Fibroblast of lung (primary cell): ENCODE measurements at places on chromosomes 11 and 22.

DNA sequence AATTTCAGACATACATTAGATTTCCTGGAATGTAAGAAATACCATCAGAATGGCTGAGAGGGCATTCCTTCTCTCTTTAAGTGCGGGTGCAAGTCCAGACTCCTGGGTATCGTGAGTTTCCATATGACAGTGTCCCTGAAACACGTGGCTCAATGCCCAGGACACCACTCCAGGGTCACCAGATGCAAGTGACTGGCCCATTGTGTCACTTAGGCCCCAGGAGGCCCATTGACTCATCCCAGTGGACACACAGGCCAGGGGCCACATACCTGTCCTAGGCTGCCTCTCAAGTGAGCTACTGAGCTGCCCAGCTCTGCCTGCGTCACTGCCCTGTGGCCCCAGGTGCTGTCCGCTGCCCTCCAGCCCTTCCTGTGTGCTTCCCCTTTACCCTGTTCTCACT is 18.5 kb downstream of the FBLN1 start:
- DNase-seq: no peak

DNA sequence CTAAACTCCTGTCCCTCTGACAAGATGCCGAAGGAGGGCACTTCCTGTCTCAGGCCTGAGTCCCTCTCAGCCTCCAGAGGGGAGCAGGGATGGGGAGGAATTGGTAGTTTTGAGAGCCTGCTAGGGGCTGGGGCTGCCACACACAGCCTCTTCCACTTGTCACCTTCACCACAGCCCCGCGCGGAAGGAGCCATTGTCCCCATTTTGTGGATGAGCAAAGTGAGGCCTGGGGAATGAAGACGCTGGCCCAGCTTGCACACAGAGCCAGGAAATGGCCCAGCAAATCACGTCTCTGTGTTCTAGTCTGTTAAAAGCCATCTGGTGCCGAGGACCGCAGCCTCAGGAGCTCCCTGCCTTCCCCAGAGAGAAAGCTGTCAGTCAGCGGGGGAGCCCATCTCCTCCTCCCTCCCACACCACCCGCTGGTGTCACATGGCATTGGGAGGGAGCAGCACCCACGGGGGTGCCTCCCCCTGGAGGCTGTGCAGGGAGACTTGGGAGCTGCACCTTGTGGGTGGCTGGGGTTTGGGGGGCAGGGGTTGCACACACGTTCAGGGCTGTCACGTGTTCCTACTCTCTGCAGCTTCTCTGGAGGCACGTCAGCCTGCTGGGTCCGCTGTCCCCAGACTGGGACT is 34.6 kb downstream of the RASD2 start:
- no peak for DNase-seq

DNA sequence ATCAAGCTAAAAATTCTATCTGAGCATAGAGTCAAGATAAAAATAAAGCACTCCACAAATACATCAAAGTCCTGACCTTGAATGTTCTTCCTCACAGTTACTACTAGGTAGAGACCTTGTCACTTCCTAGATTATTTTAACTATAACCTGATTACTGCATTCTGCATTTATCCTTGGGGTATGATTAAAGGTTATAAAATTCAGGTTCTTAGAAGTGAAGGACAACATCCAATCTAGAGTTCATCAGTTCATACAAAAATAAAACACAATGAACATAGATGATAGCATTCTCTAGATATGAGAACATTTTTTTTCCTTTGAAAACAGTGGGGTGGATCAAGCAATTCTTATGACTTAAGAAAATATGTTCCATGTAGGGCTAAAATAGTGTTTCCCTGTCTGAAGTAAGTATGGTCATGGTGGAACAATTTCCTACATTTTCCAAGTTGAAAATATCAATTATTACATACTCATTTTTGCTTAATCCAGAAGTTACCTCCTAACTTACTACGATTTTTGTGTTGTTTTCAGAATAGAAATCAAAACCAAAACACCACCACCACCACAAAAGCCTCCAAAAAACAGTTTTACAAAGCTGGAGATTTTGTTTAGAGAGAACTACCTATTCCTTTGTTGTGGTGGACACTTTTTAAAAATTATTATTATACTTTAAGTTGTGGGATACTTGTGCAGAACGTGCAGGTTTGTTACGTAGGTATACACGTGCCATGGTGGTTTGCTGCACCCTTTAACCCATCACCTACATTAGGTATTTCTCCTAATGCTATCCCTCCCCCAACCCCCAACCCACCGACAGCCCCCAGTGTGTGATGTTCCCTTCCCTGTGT is 112.0 kb upstream of the DDI1 start:
- peak; percentile 55 for DNase-seq

- peak; percentile 65 for DNase-seq
These were observed 20.3 kb downstream of the CLPB start for GRCh38 chr11:72413914-72414628.

DNA sequence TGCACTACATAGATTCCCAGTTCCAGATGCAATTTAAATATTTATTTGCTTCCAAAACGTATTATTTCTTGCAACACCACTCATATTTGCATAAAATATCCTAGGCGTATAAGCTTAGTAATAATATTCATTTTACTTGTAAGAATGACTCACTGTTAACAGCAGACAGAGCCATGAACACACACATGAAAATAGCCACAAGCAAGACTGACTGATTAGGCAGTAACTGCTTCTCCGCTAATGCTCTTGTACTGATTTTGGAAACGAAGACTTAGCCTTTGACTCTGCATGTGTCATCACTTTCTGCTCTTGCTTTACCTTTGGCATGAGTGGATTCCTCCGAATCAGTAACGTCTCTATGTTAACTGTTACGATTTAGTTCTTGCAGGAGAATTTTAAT is 6.0 kb downstream of the OR10Q1 start:
- DNase-seq: no peak

- peak; percentile 87 for DNase-seq
These were observed 37.5 kb upstream of the STK33 start for GRCh38 chr11:8631395-8632118.

DNA sequence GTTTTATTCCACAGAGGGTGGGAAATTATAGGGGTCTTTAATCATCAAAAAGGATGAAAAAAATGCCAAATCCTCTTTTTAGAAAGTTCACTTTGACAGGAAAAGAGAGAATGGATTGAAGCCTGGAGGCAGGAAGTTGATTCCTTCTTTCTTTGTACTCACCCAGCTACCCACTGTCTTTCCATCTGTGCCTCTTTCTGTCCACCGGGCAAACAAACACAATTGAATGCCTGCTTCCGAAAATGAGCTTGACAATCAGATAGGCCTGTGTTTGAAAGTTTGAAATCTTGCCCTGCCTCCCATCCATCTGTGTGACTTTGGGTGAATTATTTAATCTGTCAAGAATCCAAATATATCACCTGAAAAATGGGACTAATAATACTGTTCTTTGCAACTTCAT is 81.1 kb downstream of the SCN3B start:
- DNase-seq: no peak

- no peak for DNase-seq
These were observed 3.6 kb upstream of the AP2A2 start for GRCh38 chr11:921921-922678.

DNA sequence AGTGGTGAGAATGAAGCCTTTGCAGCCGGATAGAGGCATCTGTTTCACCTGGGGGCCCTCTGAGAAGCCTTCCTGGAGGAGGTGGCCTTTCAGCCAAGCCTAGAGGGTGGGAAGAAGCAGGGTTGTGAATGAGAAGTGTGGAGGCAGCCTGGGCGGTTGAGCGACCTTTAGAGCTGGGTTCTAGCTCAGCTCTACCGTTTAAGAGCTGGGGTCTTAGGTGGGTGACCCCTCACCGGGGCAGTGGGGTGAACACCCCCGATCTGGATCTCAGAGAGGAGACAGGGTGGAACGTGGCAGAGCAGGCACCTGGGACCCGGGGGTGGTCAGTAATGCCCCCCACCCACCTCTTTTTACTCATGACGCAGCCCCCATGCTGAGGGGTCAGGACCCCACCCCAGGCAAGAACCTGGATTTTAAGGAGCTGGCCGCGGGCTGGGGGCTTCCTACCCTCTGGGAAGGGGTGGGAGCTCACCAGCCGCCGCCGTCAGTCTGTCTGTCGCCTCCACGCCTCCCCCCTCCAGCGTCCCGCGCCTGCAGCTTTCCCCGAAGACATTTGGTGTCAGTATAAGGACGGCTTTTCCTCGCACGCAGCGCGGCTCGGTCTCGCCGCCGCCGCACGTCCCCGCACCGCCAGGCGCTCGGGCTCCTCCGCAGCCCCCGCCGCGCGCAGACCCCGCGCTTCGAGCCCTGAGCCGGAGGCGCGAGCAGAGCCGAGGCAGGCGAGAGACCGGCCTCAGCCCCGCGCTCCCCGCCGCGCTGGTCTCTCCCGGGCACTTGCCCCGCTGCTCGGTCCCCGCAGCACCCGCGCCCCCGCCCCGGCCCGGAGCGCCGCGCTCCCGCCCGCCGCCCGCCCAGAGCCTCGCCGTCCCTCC is 13.3 kb upstream of the CACNA1I start:
- DNase-seq: peak; percentile 14

GRCh38 chr11:103326070-103326794 is 217.0 kb downstream of the DYNC2H1 start:
- DNase-seq: peak; percentile 83

- DNase-seq: no peak
These were observed 19.3 kb upstream of the GRK3 start for GRCh38 chr22:25545146-25545545.

DNA sequence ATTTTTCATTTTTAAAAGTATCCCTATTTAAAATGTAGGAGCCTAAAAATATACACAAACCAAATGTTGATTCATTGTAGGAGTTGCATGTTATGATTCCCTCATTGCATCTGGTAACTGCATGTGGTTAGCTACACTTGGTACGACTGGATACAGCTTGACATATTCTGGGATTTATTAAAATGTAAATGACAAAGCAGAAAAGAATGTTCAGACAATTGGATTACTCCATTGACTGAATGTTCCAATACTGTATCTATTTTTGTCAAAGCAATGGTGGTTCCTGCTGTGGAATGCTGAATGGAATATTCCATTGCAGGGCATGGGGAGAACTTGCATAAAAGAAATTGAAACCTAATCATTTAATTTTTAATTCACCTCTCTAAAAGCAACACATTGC is 30.8 kb downstream of the BLID start:
- peak; percentile 96 for DNase-seq

DNA sequence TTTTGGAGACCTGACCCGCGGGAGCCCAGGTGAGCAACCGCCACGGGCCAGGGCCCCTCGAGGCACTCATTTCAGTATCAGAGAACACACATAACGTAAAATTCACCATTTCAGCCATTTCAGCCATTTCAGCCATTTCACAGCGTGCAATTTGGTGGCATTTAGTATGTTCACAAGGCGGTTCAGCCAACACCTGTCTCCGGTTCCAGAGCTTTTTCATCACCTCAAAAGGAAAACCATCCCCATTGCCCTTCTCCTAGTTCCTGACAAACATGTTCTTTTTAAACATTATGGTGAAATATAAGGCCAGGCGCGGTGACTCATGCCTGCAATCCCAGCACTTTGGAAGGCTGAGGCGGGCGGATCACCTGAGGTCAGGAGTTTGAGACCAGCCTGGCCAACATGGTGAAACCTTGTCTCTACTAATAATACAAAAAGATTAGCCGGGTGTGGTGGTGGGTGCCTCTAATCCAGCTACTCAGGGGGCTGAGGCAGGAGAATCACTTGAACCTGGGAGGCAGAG is 119.3 kb downstream of the KCNQ1 start:
- DNase-seq: no peak

- no peak for DNase-seq
These were observed 101.5 kb downstream of the ST3GAL4 start for GRCh38 chr11:126456783-126457542.

GRCh38 chr22:23418159-23418788 is 161.8 kb downstream of the IGLL1 start:
- no peak for DNase-seq
